ENCODE measurements at places on chromosomes 11 and 22. TPM values are rescaled to one million over a fixed set of nuclear protein-coding genes. Genes with fewer than 3 reads are reported as not detected.

The MAPK8IP2 gene
- 0.13 TPM for total RNA-seq

GRCh38 chr11:121352251-121352891 lies 59.8 kb downstream of the SC5D start:
- no peak for DNase-seq

GRCh38 chr11:113935858-113936257 lies 31.3 kb downstream of the HTR3B start:
- DNase-seq: no peak

- DNase-seq: no peak
Observed at GRCh38 chr11:69008737-69009440, 4.2 kb downstream of the MRGPRF start.

DNA sequence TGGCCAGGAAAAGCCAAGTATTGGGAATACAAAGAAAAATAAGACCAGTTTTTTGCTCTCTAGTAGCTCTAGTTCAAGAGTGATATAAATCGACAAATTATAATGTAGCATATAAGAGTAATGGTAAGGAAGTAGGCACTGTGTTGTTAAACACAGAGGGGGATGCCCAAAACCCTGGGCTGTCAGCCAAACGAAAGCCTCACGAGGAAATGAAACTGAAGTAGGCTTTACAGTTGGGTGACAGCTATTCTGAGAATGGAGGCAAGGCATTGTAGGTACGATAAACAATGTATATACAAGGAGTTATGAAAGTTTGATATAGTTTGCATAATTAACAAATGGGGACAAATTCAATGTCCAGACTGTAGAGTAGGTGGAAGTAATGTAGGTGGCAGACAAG lies 176.4 kb downstream of the FAM181B start:
- DNase-seq: no peak

DNA sequence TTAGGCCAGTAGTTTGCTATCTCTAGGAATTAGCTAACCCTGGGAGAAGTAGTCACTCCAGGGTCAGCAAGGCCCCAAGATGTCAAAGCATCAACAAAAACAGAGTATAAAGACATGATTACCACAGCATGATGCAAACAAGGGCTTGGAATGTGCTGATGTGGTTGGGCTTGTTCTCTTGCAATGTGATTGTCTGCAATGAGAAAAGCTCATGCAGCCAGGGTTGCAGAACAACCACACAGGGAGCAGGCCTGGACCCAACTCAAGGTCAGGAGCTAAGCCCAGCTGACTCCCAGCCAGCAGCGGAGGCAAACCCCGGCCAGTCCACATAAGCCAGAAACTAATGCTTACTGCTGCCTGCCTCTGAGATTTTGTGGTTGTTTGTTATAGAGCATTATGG lies 132.4 kb upstream of the ZC3H12C start:
- no peak for DNase-seq

The OR5A1 gene
- total RNA-seq: not detected

The MS4A4E gene
- not detected for total RNA-seq

DNA sequence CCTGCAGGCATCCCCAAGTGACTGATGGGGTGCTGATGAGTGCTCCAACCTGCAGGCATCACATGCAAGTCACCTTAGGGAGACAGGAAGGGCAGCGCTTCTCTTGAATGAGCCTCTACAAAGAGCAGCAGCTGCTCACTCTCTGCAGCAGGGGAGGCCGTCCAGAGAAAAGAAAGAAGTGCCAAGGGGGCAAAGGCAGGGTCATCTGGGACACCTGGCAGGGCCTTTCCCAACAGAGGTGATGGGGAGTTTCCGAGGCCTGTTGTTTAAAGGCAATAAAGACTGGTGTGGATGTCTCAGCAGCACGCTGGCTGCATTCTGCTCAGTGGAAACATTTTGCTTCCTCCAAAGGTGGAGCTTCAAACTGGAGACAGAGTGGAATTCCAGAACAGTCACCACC lies 113.7 kb downstream of the ETS1 start:
- DNase-seq: no peak

DNA sequence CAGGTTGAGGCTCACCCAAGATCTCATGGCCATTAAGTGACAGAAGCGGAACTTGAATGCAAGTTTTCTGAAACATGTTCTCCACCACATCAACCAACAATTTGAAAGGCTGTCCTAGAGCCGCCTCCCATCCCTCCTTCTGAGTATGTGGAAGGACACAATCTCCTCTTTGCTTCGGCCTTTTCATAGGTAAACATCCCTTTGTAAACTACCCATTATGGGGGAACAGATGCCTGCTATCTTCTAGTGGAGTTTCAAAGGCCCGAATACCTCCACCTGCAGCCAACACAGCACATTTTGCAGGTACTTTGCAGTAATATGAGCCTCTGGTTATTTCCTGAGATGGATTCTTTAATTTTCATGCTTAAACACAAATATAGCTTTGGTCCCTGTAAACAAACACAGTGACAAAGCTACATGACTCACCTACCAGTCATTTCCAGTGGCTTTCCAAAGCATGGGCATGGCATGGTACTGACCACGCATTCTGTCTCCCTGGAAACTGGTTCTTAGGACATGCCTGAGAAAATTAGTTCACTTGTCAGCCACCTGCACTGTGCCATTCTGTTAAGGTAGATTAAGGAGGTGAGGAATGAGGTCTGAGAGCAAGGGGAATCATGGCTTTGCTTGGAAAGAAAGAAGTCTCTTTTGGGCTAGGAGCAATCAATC lies 60.2 kb downstream of the EHF start:
- peak; percentile 26 for DNase-seq

GRCh38 chr22:19717691-19718455 lies 3.6 kb downstream of the SEPTIN5 start:
- DNase-seq: no peak

The MS4A12 gene
- total RNA-seq: not detected

DNA sequence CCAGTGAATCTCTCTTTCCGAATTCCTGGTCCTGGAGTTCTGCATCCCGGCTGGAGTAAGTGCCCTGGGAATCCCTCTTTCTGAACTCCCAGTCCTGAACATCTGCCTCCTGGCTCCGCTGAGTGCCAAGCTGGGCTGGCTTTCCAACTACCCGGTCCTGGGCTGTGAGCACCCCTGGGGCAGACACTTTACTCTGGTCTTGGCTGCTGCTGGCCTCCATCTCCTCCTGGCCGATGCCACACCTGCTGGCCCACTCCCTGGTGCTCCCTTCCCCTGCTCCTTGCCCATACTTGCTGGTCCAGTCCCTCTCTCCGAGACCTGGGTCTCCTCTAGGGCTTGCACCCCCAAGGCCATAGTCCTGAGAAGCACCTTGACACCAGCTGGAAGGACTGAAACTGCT lies 14.7 kb downstream of the TNKS1BP1 start:
- DNase-seq: no peak

DNA sequence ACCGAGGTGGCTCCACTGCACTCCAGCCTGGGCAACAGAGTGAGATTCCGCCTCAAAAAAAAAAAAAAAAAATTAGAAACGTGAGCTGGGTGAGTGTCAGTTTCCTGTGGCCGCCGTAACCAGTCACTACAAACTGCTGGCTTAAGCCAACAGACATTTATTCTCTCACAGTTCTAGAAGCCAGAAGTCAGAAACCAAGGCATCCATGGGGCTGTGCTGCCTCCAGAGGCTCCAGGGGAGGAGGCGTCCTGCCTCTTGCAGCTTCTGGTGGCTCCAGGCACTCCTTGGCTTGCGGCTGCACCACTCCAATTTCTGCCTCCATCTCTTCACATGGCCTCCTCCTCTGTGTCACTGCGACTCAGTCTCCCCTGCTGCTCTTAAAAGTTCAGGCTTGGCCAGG lies 11.1 kb upstream of the KIAA0930 start:
- DNase-seq: no peak

The CNGA4 gene
- not detected for total RNA-seq

DNA sequence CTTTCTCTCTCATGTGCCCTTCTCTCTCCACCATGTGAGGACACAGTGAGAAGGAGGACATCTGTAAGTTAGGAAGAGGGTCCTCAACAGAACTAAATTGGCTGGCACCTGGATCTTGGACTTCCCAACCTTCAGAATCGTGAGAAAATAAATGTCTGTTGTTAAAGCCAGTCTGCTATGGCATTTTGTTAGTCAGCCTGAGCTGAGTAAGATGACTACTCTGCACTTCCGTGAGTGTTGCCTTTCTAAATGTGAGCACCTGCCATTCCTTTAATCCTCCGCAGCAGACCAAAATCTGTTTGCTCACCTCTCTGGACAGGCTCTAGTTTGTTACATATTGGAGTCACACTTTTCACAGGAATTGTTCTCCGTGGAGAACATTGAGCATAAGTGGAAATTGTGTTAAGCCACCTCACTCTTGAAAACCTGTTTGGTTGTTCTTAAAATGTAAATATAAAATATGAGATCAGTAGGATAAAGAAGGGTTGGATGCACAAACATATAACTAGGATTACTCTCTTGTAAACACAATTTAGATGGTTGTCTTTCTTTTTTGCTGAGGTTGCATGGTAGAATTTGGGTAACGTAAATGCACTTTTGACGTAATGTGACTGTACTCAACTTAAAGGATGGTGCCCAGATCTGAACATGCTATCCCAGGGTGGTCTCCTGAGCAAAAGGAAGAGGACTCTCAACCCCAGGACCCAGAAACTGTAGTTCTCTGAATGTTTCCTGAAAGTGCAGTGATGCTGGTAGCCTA lies 65.9 kb downstream of the SNX19 start:
- DNase-seq: no peak

DNA sequence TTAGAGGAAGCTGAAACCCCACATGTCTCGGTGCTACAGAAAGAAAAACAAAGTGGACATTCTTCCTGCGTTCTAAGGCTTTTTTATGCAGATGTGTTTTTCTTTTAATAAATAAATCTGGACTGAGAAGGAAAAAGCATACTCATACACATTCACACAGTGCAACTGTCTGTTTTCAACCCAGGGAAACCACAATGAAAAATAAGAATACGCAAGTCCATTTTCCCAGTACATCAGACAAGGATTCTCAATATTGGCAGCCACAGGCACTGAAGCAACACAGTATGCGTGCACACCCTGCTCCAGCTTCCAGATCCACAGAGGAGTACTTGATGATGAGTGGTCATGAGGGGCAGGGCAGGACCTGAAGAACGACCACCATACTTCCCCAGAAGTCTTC lies 86.9 kb downstream of the ETS1 start:
- no peak for DNase-seq

GRCh38 chr11:120352405-120352804 lies 16.2 kb downstream of the ARHGEF12 start:
- no peak for DNase-seq

- no peak for DNase-seq
Observed at GRCh38 chr11:19117760-19118097, 761 bp downstream of the ZDHHC13 start.

- no peak for DNase-seq
Observed at GRCh38 chr11:132551016-132551415, 981.3 kb downstream of the OPCML start.

GRCh38 chr11:8107642-8108041 lies 26.6 kb downstream of the TUB start:
- no peak for DNase-seq

GRCh38 chr11:32615422-32615821 lies 31.8 kb downstream of the EIF3M start:
- DNase-seq: no peak

GRCh38 chr22:39240831-39241793 lies 3.7 kb downstream of the PDGFB start:
- no peak for DNase-seq

The GPHA2 gene
- total RNA-seq: not detected

Data from pulmonary artery endothelial cell (primary cell).